EL (cell line): ENCODE measurements at places on chromosomes 7 and 10.

DNA sequence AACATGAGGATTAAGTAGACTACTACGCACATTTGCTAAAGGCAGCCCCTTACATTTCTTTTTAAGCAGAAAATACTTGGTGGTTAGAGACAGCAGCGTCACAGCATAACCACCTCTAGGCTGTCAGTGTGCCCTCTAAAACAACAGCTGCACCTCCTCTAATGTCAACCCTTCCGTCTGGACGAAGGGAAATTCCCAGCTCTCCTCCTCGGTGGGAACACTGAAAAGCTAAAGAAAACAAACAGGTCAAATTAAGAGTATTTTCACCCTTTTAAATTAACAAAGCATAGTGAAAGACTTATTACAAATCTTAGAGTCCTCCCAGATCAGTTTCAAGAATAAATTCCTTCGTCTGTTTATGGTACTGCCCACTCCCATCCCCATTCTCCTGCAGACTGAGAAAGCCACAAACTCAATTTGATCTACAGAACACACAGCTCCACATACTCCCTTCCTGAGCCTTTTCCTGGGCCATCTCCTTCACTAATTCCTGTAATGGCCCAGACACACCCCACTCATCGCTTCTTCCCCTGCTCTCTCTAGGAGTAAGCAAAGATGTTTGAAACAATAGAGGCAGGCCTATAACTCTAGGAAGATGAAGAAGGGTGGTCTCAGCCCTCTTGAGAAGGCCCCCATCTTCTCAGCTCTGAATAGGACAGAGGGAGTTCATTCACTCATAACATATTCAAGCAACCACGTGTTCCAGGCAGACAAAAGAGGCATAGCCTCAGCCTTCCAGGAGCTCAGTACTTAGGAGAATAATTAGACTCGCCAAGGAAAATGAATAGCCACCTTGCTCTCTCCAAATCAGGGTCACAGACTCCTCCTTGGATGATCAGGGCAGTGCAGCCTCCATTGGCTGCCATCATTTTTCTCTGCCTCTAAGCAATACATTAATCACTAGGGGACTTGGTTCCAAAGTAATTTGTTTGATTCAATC, 47.5 kb upstream of the HNRNPH3 start:
- DNase-seq: no peak

- no peak for DNase-seq
These were observed 5.4 kb downstream of the GPRIN2 start for GRCh38 chr10:46550795-46551700.

GRCh38 chr7:149720372-149721083, 52.9 kb downstream of the ZNF467 start:
- DNase-seq: no peak

- no peak for DNase-seq
These were observed 1609.1 kb downstream of the REEP3 start for GRCh38 chr10:65130162-65130758.

DNA sequence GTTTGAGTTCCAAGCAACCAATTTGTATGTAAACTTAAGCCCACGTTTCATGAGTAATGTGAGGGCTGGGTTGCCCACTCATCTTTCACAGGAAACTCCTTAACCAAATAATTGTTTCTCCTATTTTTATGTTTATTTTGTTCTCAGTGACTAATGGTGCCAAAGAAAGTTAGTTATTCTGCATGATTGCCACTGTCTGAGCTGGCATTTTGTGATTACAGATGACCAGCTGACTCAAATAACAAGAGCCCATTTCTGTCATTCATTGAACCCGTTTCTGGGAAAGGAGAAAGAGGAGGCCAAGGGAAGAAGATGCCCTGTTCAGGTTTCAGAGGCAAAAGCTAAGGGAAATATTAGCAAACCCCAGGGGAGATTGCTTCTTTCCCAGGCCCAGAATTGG, 186.9 kb upstream of the MYO3A start:
- DNase-seq: no peak

GRCh38 chr7:27143023-27143949, at the start of gene HOXA5:
TSS of gene HOXA5 (minus strand) at chr7:27143681. CDS start at chr7:27143607, 74 bp downstream.
- peak; percentile 83 for DNase-seq

GRCh38 chr7:122864016-122864415, 22.2 kb downstream of the CADPS2 start:
- no peak for DNase-seq

GRCh38 chr10:106931159-106931852, 233.2 kb downstream of the SORCS1 start:
- DNase-seq: no peak

GRCh38 chr10:103849880-103850571, 5.3 kb downstream of the SH3PXD2A start:
- DNase-seq: peak; percentile 86

DNA sequence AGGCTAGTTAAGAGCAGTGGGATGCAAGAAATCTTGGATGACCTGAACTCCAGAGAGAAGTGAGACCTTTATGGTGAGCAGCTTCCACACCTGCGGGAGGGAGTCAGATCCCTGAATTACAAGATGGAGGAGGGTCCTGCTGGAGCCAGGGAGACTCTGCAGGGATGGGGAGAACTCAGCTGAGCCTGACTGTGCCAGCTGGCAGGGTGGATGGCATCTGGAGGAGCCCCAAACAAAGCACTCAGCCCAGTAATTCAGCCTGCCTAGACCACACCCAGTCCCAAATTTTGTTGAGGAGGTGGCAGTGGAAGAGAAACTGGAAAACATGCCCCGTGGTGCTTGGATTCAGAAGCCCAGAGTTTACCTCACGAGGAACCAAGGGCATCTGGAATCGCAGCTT, 208.2 kb downstream of the WDR11 start:
- DNase-seq: no peak

GRCh38 chr7:26782501-26782900, 81.9 kb downstream of the SKAP2 start:
- DNase-seq: peak; percentile 26

GRCh38 chr7:34143402-34143801, 238.1 kb downstream of the BMPER start:
- no peak for DNase-seq

DNA sequence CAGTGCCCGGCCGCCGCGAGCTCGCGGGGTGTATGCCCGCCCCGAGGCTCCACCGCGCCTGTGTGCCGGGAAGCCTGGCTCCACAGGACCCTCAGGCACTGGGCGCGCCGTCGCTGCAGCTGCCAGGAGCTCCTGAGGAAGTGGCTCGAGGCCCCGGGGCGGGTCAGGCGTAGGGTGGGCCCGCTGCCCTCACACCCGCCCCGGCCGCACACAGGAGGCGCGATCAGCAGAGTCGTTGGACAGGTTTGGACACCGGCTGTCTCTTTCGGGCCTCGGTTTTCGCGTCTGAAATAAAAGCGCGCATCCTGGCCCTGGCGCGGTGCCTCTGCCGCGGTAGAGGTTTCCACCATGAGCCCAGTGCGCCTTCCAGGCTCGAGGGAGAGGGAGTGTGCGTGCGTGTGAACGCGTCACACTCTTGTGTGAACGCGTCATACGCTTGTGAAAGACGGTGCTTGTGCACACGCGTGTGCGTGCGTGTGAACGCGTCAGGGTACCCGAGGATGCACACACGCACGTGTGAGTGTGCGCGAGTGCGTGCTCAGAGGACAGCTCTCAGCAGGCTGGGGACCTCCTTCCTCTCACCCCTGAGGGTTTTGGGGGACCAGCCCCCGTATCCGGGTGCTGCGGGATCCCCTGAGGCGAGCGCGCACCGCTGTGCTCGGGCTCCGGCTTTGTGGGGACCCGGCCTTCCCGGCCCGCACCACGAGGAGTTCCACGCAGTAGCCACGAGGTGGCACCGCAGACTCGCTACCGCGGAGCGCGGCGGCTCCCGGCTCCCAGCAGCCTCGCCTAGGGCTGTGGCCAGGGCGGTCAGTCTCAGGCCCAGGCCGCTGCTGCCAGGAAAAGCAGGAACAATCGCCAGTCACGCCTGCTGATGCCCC, 83.8 kb downstream of the BMS1 start:
- peak; percentile 74 for DNase-seq

- DNase-seq: no peak
These were observed 66.2 kb downstream of the FAM53B start for GRCh38 chr10:124677749-124678556.

DNA sequence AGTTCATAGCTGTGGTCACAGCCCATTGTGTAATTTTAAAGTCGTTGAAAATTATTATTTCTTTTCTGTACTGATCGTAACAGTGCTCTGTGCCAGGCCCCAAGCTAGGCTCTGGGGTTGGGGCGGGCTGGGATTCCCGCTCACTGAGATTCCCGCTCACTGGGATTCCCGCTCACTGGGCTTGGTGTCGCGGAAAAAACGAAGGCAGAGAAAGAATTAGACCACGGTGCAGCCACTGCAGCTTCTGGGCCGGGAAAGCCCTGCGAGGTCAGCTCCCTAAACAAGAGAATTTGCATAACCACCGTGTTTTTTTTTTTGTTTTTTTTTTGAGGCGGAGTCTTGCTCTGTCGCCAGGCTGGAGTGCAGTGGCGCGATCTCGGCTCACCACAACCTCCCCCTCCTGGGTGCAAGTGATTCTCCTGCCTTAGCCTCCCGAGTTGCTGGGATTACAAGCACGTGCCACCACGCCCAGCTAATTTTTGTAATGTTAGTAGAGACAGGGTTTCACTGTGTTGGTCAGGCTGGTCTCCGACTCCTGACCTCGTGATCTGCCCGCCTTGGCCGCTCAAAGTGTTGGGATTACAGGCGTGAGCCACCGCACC, 31.2 kb downstream of the FOXK1 start:
- peak; percentile 41 for DNase-seq

GRCh38 chr7:111987115-111987826, 218.9 kb downstream of the DOCK4 start:
- DNase-seq: peak; percentile 55

DNA sequence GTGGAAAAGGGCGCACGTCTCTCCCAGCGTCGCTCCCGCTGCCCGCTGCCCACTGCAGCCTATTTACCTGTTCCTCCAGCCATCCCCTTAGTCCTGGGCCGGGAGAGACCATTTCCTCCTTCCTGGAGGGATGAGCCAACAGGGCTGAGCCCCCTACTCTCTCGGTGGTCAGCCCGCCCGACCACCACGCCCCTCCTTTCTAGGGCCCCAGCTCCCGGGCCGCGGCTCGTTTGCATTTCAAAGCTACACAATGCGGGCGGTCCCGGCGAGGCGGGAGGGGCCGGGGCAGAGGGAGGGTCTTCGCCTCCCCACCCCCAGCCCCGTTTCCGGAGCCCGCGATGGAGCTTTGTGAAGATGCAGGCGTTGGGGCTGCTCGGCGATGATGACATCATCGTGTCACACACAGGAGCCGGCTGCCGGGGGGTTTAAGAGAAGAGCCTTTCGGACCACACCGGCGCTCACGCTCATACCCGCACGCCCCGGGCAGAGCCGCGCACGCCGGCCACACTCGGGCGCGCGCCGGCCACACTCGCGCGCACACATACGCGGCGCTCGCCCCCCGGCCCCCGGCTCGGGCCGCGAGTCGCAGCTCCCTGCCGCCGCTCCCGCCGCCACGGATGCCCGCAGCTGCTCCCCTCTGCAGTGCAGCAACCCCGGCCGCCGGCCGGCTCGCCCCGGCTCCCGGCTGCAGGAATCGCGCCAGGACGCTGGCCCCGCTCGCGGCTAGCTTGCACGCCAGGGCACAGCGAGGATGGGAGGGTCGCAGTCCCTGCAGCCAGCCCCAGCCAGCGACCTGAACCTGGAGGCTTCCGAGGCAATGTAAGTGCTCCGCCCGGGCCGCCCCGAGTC, 107.7 kb upstream of the BTBD16 start:
- peak; percentile 60 for DNase-seq

DNA sequence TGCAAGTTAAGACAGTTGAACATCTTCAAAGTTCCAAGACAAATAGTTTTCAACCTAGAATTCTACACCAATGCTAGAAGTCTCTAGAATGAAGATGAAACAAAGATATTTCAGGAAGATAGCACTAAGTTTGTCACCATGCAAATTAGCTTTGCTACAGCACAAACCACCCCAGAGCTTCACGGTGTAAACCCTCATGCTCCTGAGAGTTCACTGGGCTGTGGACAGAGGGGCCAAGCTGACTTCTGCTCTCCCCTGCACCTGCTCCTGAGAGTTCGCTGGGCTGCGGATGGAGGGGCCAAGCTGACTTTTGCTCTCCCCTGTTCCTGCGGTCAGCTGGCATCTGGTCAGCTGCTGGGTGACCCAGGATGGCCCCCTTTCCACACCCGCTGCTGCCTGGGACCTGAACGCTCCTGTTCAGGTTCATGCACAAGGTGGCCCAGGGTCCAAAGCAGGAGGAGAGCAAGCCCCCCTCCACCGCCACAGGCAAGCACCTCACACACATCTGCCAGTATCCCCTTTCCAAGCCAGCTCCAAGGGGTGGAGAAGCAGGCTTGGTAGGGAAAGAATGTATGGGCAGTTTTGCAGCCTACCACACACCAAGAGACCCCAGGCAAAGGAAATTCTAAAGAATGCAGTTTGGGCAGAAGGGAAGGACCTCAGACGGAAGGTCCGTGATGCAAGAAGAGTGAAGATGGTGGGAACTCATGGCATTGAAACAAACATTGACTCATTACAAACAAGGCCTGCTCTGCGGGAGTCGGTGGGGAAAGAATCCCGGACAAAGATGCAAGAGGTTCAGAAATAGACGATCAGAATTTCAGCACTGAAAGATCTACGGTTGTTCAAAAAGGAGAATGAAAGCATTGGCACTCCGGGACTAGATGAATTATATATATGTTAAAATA, 137.8 kb upstream of the PPP2R2D start:
- no peak for DNase-seq

GRCh38 chr7:36942541-36942940, 218.2 kb upstream of the AOAH start:
- DNase-seq: no peak

DNA sequence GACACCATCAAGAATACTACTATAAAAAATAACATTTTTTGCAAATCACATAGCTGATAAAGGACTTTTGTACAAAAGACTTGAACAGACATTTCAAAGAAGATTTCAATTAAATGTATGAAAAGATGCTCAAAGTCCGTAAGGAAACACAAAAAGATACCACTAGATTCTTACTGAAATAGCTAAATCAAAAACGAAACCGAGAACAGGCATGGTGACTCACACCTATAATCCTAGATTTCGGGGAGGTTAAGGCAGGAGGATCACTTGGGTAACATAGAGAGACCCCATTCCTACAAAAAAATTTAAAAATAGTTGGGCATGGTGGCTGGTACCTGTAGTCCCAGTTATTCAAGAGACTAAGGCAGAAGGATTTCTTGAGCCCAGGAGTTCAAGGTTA, 520.2 kb upstream of the GRM3 start:
- DNase-seq: no peak

DNA sequence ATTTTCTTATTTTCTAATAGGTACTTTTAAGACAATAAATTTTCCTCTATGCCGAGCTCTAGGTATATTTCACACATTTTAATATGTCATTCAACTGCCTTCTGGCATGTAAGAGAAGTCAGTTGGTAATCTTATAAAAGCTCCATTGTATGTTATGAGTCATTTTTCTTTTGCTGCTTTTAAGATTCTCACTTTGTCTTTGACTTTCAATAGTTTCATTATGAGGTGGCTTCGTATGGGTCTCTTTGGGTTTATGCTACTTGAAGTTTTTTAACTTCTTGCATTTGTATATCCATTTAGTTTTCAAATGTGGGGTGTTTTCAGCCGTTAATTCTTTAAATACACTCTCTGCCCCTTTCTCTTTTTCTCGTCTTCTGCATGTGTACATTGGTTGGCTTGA, 80.5 kb downstream of the ABCA13 start:
- no peak for DNase-seq
